ENCODE measurements at places on chromosomes 16 and 17. TPM values are rescaled to one million over a fixed set of nuclear protein-coding genes. Genes with fewer than 3 reads are reported as not detected.

DNA sequence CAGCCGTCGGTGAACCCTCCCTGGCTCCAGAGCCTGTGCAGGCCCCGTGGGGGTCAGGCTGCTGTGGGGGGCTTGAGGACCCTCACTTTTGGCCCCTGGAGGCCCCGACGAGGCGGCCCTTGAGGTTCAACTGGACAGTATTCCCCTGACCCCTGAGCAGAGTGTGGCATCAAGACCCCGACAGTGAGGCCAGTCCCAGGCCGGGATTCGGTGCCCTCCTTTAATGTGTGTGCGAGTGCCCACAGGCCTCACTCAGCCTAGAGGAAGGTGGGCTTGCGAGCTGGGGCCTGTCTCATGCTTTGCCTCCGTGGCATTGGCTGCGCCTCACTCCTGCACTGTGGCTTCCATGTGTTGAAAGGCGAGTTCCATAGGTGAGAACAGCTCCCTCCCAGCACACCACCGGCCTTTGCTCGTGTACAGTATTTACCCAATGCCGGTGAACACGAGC lies 94.5 kb downstream of the METRNL start:
- no peak overlapping the region for H3K4me3 ChIP-seq
- H3K4me1 ChIP-seq, result no peaks in the 10 kb centered on the region
- no peak overlapping the region for H3K27ac ChIP-seq
- DNase-seq, result no peak
- no peaks in the 10 kb centered on the region for H3K27me3 ChIP-seq

GRCh38 chr17:49616601-49617131 lies 41.0 kb downstream of the NXPH3 start:
- peaks cover 6% of the 10 kb centered on the region for H3K4me1 ChIP-seq
- no peak for DNase-seq
- no peak overlapping the region for H3K27ac ChIP-seq
- H3K27me3 ChIP-seq, result no peaks in the 10 kb centered on the region

DNA sequence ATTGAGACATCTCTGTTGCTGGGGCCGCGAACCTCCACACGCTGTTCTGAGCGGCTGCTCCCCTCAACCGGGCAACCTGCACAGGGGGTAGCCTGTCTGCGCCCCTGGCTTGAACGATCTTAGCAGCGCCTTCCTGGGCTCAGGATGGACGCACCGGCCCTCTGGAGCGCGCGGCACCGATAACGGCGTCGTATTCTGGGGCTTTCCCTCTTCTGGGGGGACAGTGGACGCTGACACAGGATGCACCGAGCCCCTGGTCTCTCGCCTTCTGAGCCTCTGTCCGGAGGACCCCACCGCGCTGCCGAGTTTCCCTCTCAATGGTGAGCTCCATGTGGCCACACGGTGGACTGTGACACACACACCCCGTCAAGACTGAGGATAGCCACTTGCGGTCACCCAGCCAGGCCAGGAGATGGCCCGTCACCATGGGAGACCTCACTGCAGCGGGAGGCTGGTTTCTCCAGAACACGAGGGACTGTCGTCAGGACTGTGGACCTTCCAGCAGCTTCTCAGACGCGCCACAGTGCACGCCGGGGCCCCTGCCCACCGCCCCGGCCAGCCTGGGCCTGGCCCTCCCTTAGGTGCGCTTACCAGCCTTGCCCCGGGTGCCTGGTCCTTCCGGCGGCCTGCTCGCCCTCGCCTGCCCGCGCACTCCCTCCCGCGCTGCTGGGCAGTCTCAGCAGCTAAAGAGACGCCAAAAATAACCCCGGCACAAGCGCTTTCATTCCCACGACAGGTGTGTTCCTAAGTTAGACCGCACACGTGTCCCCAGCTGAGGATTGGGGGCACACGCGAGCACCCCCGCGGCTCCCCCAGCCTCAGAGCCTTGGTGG lies 30.0 kb upstream of the PABPN1L start:
- no peak overlapping the region for H3K27ac ChIP-seq
- no peaks in the 10 kb centered on the region for H3K4me1 ChIP-seq
- H3K27me3 ChIP-seq, result peaks cover 9% of the 10 kb centered on the region
- no peak for DNase-seq

- no peak overlapping the region for H3K27ac ChIP-seq
- peaks cover 54% of the 10 kb centered on the region for H3K4me1 ChIP-seq
- no peaks in the 10 kb centered on the region for H3K36me3 ChIP-seq
- H3K27me3 ChIP-seq, result no peaks in the 10 kb centered on the region
- no peak for DNase-seq
Observed at GRCh38 chr16:68991075-68991474, 114.4 kb upstream of the HAS3 start.

GRCh38 chr16:1915732-1916639 lies 2.2 kb downstream of the HS3ST6 start:
- H3K4me3 ChIP-seq, result no peak overlapping the region
- H3K27ac ChIP-seq, result no peak overlapping the region
- H3K4me1 ChIP-seq, result no peaks in the 10 kb centered on the region
- H3K27me3 ChIP-seq, result peaks cover 73% of the 10 kb centered on the region
- no peaks in the 10 kb centered on the region for H3K36me3 ChIP-seq

GRCh38 chr16:4506450-4506849 lies 30.3 kb downstream of the HMOX2 start:
- no peaks in the 10 kb centered on the region for H3K27me3 ChIP-seq
- H3K4me1 ChIP-seq, result peaks cover 4% of the 10 kb centered on the region
- peaks cover 52% of the 10 kb centered on the region for H3K36me3 ChIP-seq
- no peak overlapping the region for H3K4me3 ChIP-seq

The HBA1 gene
- not detected for total RNA-seq

The PIPOX gene
- not detected for total RNA-seq

The CCL22 gene
- not detected for total RNA-seq

The GNG13 gene
- total RNA-seq, result not detected

The PPP1R1B gene
- not detected for total RNA-seq
